K562 (cell line): ENCODE measurements at places on chromosomes 7 and 10. TPM values are rescaled to one million over a fixed set of nuclear protein-coding genes. Genes with fewer than 3 reads are reported as not detected.
A peak's percentile ranks its signal among the peaks of the same experiment; 100 is the strongest.

GRCh38 chr10:112637901-112638300, 190.9 kb downstream of the VTI1A start:
- H3K4me3 ChIP-seq = no peak overlapping the region
- H3K4me1 ChIP-seq = no peaks in the 10 kb centered on the region
- H3K27me3 ChIP-seq = no peaks in the 10 kb centered on the region
- DNase-seq = no peak
- H3K36me3 ChIP-seq = no peaks in the 10 kb centered on the region
- no peak overlapping the region for H3K27ac ChIP-seq

DNA sequence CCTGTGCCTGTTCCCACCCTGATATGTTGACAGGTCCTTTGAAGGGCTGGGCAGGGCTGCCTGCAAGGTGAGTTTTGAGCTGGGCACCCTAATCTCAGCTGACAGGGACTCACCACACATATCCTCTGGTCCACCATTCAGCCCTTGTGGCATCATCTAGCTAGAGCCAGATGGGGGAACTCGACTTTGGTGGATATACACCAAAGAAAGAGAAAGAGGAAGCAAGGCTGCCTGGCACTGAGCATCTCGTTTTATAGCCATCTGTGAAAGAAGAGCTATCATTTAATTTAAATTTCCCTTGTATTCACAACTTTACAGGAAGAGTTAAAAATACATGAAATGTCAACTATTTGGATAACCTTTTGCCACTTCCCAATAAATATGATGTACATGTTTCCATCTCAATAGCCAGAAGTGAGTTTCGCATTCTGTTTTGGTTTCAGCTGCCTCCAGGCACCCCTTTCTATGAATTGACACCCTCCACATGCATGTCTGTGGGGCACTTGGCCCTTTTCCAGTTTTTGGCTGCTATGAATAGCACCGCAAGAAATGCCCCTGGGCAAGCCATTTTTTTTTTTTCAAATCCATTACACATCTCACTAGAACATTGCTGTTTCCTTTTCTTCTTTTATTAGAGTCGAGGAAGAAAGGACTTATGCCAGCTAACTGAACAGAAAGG, 22.9 kb upstream of the GRB10 start:
- DNase-seq = no peak
- no peaks in the 10 kb centered on the region for H3K36me3 ChIP-seq
- H3K27me3 ChIP-seq = no peaks in the 10 kb centered on the region; the same call in 2 of the 3 replicates
- no peaks in the 10 kb centered on the region; the same call in 2 of the 3 replicates for H3K4me1 ChIP-seq
- H3K27ac ChIP-seq = no peak overlapping the region
- H3K4me3 ChIP-seq = no peak overlapping the region

GRCh38 chr7:155663937-155664336, 19.5 kb downstream of the RBM33 start:
- no peaks in the 10 kb centered on the region for H3K27me3 ChIP-seq
- no peak overlapping the region for H3K4me3 ChIP-seq
- H3K4me1 ChIP-seq = peaks cover 20% of the 10 kb centered on the region; the same call in 2 of the 3 replicates
- no peak for DNase-seq
- H3K36me3 ChIP-seq = peaks cover 37% of the 10 kb centered on the region

GRCh38 chr7:28605427-28606085, 193.2 kb downstream of the CREB5 start:
- no peak overlapping the region for H3K27ac ChIP-seq
- no peak for DNase-seq
- H3K27me3 ChIP-seq = no peaks in the 10 kb centered on the region
- H3K36me3 ChIP-seq = no peaks in the 10 kb centered on the region

- H3K4me1 ChIP-seq = no peaks in the 10 kb centered on the region
- no peak for DNase-seq
- H3K36me3 ChIP-seq = no peaks in the 10 kb centered on the region
- H3K4me3 ChIP-seq = no peak overlapping the region
- no peaks in the 10 kb centered on the region for H3K27me3 ChIP-seq
Measured at GRCh38 chr7:90661290-90662151, 65.4 kb downstream of the CDK14 start.

DNA sequence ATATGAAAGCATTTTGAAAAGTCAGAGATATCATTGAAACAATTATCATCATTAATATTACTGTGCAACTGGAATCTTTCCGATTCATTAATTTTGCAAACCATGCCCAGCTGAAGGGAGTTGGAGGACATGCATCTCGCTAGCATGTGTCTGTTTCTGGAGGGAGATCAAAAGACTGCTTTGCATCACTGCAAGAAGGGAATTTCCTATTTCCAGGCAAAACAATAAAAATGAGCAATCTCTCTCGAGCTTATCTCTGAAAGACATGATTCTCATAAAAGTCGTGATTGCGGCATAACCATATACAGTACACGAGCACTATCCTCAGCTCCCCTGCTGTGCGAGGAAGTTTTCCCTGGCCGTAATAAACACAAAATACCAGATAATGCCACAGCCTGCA, 607.6 kb upstream of the DPP6 start:
- H3K27me3 ChIP-seq = peaks cover 58% of the 10 kb centered on the region
- H3K4me3 ChIP-seq = no peak overlapping the region
- H3K27ac ChIP-seq = no peak overlapping the region

- H3K27ac ChIP-seq = no peak overlapping the region
- no peak overlapping the region for H3K4me3 ChIP-seq
- H3K27me3 ChIP-seq = peaks cover 5% of the 10 kb centered on the region
- no peak for DNase-seq
Measured at GRCh38 chr10:12975266-12975665, 26.2 kb downstream of the CCDC3 start.

GRCh38 chr10:102419269-102420180, 940 bp upstream of the PSD start:
- peak overlapping the region; percentile 80 for H3K27ac ChIP-seq
- H3K36me3 ChIP-seq = peaks cover 17% of the 10 kb centered on the region; the same call in 2 of the 3 replicates
- peaks cover 12% of the 10 kb centered on the region; the same call in 2 of the 3 replicates for H3K4me1 ChIP-seq
- no peaks in the 10 kb centered on the region for H3K27me3 ChIP-seq

GRCh38 chr10:120462018-120462682, 5.1 kb downstream of the PLPP4 start:
- no peaks in the 10 kb centered on the region for H3K36me3 ChIP-seq
- no peak overlapping the region for H3K27ac ChIP-seq
- no peak overlapping the region for H3K4me3 ChIP-seq
- H3K27me3 ChIP-seq = peaks cover 6% of the 10 kb centered on the region; the same call in 1 of the 2 replicates
- H3K4me1 ChIP-seq = peaks cover 4% of the 10 kb centered on the region; the same call in 1 of the 2 replicates

GRCh38 chr7:27399791-27400567, 157.4 kb downstream of the EVX1 start:
- no peaks in the 10 kb centered on the region for H3K36me3 ChIP-seq
- no peak overlapping the region for H3K27ac ChIP-seq
- no peaks in the 10 kb centered on the region for H3K27me3 ChIP-seq
- no peak overlapping the region for H3K4me3 ChIP-seq

The TRIM50 gene
- total RNA-seq = 0.11 TPM in 1 of 2 replicates, not detected in the other

DNA sequence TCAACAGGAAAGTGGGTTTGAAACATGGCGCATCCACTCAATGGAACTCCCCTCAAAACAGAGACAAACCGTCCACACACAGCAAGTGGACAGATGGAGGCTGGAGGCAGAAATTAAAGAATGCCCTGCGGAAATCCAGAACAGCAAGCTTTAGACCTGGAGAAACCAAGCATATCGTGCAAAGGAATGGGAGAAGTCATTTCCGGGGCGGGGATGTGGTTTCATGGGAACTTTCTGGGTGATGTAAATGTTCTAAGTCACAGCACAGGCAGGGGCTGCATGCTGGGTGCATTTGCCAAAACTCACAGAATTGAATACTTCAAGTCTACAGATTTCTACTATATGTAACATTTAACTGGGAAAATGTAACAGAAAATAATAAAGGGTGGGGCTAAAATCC, 213.0 kb downstream of the PTPRN2 start:
- no peaks in the 10 kb centered on the region for H3K36me3 ChIP-seq
- no peaks in the 10 kb centered on the region for H3K4me1 ChIP-seq
- peaks cover 34% of the 10 kb centered on the region for H3K27me3 ChIP-seq
- H3K4me3 ChIP-seq = no peak overlapping the region

DNA sequence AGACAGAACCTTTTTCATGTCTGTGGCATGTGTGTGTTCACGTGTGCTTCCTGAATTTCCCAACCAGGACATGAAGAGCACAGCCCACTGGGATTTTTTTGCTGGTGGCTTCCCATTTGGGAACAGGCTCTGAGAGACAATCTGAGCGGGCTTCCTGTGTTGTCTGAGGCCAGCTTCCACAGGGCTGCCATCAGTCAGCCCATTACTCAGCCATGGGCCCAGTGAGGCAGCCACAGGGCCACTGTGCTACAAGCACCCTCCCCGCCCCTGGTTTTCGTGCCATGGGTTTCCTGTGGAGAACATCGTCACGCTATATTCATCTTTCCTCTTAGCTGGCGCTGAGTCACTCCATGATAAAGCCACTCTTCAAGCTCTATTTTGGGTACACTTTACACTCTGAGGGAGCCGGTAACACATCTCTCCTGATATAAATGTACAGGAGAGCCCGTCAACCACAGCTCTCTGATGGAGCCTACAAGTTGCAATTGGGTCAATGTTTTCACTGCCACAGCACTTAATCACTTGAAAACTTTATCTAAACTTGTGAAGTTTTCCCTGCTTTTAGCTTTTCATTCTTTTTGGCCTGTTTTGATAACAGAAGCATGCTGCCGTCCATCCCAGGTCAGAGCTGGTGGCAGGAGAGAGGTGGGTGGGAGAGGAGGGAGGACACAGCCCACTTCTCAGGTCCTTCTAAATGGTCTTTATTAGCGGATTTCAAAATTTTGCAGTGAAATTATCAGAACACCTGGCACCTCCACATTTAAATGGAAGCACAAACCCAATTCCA, 96.9 kb downstream of the HIPK2 start:
- H3K27me3 ChIP-seq = no peaks in the 10 kb centered on the region
- peak; percentile 88 for DNase-seq
- peak overlapping the region; percentile 46 for H3K27ac ChIP-seq
- H3K4me1 ChIP-seq = peaks cover 14% of the 10 kb centered on the region; the same call in 1 of the 2 replicates

The NMT2 gene
- total RNA-seq = 10.8 and 12.3 TPM in 2 replicates

DNA sequence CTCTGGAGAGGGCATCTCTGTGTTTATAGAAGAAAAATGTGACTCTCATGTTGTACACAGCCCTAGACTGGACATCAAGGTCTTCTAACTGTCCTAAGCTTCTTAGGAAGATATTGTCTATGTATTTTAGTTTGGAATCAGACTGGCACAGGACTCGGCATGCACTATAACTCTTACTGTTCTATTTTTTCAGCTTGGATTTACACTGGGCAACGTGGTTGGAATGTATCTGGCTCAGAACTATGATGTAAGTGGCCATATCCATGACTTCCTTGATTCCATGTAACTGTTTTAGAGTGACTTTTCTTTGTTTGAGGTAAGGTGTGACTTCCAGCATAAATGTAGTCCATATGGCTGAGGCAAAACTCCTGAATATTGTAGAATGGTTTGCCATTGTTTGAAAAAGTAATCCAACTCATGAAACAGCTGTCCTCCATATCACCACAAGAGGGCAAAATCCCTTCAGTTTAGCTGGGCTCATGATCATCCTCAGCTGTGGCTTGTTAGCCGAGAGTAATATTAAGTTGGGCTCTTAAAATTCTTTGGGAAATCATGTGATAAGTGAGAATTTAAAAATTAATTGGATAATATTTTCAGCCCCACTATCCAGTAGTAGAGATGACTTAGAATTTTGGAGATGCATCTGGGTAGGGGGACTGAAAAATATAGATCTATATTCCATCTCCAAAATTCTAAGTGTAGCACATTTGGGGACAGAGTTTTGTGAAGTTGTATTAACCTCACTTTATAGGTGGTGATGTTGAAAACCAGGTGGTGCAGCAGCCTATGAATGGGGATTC, 10.4 kb downstream of the STMP1 start:
- DNase-seq = peak; percentile 66
- H3K36me3 ChIP-seq = peaks cover 48% of the 10 kb centered on the region
- no peaks in the 10 kb centered on the region for H3K27me3 ChIP-seq
- no peak overlapping the region for H3K27ac ChIP-seq
- H3K4me3 ChIP-seq = no peak overlapping the region
- no peaks in the 10 kb centered on the region for H3K4me1 ChIP-seq

The KNDC1 gene
- total RNA-seq = 0.11 TPM in 1 of 2 replicates, not detected in the other

The ITGB8 gene
- total RNA-seq = 0.02 and 0.04 TPM in 2 replicates

The COMTD1 gene
- total RNA-seq = 79.9 and 82.9 TPM in 2 replicates

GRCh38 chr10:47055386-47056246, 144.4 kb downstream of the PTPN20 start:
- H3K4me3 ChIP-seq = no peak overlapping the region
- H3K27me3 ChIP-seq = peaks cover 60% of the 10 kb centered on the region
- H3K4me1 ChIP-seq = no peaks in the 10 kb centered on the region
- H3K27ac ChIP-seq = no peak overlapping the region
- DNase-seq = no peak

The EPHB6 gene
- total RNA-seq = 13.2 and 19.1 TPM in 2 replicates

GRCh38 chr7:124597509-124597908, 168.1 kb downstream of the GPR37 start:
- no peak for DNase-seq
- H3K36me3 ChIP-seq = no peaks in the 10 kb centered on the region
- no peaks in the 10 kb centered on the region for H3K27me3 ChIP-seq
- H3K27ac ChIP-seq = no peak overlapping the region
- no peak overlapping the region for H3K4me3 ChIP-seq

DNA sequence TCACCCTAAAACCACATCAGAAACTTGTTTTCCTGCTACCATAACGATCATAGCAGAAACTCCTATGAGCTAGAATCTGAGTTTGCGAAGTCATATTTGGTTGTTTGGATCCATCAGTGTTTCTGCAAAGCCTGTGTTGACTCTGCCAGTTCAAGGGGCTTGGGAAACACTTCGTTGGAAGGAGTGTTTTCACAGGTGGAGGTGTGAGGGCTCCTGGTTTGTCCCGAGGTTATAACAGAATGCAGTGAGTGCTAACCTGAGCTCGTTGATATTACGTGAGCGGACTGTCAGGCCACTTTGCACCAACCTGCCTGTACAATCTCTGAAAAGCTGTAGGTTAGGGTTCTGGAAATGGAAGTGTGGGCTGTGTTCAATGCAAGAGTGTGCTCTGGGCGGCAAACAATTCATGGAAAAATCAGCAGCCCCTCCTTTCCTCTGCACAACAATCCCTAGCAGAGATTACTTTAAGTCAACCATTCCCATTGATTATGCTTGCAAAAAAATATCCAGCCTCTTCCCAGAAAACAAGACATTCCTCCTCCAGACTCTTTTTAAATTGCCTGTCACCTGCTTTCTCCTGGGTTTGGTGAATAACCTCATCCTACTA, 622.0 kb downstream of the TYW1 start:
- H3K27ac ChIP-seq = no peak overlapping the region
- no peaks in the 10 kb centered on the region for H3K4me1 ChIP-seq
- DNase-seq = no peak
- H3K4me3 ChIP-seq = no peak overlapping the region
- H3K36me3 ChIP-seq = no peaks in the 10 kb centered on the region
- peaks cover 5% of the 10 kb centered on the region; the same call in 1 of the 3 replicates for H3K27me3 ChIP-seq

- no peaks in the 10 kb centered on the region for H3K4me1 ChIP-seq
- no peaks in the 10 kb centered on the region for H3K27me3 ChIP-seq
- no peak overlapping the region for H3K27ac ChIP-seq
- no peak overlapping the region for H3K4me3 ChIP-seq
- no peak for DNase-seq
Measured at GRCh38 chr10:34528320-34528719, 286.8 kb downstream of the PARD3 start.

The GHRHR gene
- not detected in 2 replicates for total RNA-seq
